AML-193 (cell line): ENCODE measurements at places on chromosomes 5 and 9.
A peak's percentile ranks its signal among the peaks of the same experiment; 100 is the strongest.

DNA sequence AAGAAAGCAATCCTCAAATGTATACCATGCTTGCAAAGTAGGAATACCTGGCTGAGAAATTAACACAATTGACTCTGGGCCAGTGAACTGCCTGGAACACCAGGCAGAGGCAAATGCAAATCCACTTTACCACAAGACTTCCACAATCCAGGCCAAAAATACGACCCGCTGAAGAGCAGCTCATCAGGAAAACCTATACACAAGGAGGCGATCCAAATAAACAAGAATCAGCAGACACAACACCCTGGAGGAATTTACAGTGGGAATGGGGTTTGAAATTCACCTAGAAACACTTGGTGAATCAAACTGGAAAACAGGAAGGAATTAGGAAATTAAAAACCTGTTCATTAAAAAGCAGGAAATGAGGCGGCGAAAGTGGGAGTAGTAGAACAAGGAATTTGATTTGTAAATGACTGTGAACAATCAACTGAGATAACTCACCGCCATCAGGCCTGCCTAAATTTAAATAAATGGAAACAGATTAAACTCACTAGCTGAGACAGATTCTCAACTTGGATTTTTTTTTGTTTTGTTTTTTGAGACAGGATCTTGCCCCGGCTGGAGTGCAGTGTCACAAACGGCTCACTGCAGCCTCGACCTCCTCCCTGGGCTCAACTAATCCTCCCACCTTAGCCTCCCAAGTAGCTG is 15.9 kb downstream of the CMBL start:
- DNase-seq, result no peak

GRCh38 chr5:96017951-96018350 is 56.3 kb upstream of the ELL2 start:
- DNase-seq, result no peak

DNA sequence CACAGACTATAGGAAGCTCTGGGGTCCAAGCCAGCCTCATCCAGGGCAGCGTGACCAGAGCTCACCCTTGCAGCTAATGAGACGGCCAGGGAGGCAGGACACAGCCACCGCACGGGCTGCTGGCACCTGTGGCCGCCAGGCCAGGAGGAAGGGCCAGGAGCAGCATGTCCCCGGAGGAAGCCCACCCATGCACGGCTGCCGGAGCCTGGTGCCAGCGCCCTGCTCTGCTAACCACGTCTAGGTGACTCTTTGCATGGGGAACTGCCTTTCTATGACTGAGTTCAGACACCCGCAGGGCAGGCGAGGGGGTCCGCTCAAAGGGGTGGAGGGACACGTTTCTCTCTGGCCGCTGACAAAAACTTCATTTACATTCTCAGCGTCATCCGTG is 68.5 kb upstream of the SARDH start:
- no peak for DNase-seq

DNA sequence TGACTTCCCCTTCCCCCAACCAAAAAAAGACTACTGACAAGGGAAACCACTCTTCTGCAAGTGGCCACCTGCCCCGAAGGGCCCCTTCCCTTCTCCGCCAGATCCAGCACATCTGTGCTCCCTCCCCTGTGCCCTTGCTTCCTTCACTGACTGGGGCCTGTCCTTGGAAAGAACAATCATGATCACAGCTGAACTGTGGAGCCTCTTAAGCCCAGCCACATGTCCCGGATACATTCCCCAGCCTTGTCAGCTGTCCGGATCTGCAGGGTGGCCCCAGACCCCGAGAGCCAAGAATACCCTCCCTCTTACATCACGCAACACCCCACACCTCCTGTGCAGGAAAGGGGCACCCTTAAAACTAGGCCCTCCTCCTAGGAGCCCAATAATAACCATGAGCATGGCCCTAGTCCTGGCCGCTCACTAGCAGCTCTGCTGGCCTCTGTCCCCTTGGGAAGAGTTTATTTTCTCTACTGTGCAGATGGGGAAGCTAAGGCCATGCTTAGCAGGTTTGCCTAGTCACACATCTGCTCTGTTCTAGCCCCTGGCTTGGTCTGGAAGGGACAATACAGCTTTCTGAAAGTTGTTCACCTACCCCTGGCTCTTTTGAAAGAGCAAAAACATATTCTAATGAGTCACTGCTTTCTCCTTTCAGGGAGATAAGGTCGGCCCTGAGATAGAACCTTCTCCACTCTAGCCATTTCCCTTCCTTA is 3.8 kb downstream of the SPRY4 start:
- DNase-seq, result no peak

DNA sequence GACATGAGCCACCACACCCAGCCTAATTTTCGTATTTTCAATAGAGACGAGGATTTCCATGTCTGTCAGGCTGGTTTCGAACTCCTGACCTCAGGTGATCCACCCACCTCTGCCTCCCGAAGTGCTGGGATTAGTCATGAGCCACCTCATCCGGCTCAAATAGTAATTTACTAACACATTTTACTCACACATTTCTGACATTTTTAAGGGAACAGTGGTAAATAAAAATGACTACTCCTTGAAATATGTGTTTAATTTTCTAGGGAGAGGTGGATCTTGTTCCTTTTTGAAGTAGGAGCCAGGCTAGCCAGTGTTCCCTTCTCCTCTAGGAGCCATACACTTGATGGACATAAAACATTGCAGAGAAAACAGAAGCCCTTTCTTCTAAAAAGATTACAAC is 55.2 kb upstream of the ERBIN start:
- DNase-seq, result no peak

DNA sequence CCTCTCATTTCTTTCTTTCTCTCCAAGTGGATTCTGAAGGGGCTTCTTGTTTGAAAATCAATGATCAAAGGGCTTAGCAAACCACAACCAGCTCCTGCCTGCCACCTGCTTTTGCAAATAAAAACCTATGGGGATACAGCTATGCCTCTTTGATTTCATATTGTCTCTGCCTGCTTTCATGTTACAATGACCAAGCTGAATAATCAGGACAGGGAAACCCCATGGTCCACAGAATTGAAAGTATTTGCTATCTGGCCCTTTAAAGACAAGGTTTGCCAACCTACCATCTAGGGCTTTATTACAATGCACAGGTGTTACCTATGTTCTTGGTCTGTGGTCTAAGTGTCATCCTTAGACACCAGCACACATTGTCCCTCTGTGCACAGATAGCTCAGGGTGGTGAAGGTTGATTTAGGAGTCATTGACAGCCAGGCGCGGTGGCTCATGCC is 28.8 kb upstream of the PLIN2 start:
- no peak for DNase-seq

DNA sequence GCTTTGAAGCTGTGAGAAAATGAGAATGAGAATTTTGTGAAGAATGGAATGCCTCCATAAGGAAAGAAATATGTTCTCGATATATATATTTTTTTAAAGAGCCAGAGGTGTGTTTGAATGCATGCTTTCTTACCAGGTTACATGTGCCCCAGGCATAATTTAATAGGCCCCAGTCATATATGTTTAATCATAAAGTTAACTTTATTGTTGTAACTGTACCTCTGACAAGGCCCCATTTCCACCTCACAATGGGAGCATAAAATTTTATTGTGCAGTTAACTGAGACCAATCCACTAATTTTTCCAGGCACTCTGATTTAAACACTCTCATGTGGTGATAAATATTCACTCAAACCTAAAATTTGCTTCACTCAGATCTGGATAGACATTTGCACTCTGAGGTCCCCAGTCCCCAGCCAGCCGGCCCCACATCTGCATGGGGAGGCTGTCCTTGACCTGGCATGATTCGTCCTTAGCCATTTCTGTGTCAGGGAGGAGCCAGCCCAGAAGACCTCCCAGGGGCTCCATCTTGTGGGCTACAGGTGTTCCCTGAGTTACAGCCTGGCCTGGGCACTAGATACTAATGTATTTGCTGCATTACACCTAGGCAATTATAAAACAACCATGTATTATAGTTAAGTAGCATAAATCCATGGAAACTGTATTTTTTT is 245.8 kb downstream of the MTRR start:
- DNase-seq, result no peak

GRCh38 chr9:96232539-96233241 is 69.3 kb downstream of the HSD17B3 start:
- peak; percentile 27 for DNase-seq

DNA sequence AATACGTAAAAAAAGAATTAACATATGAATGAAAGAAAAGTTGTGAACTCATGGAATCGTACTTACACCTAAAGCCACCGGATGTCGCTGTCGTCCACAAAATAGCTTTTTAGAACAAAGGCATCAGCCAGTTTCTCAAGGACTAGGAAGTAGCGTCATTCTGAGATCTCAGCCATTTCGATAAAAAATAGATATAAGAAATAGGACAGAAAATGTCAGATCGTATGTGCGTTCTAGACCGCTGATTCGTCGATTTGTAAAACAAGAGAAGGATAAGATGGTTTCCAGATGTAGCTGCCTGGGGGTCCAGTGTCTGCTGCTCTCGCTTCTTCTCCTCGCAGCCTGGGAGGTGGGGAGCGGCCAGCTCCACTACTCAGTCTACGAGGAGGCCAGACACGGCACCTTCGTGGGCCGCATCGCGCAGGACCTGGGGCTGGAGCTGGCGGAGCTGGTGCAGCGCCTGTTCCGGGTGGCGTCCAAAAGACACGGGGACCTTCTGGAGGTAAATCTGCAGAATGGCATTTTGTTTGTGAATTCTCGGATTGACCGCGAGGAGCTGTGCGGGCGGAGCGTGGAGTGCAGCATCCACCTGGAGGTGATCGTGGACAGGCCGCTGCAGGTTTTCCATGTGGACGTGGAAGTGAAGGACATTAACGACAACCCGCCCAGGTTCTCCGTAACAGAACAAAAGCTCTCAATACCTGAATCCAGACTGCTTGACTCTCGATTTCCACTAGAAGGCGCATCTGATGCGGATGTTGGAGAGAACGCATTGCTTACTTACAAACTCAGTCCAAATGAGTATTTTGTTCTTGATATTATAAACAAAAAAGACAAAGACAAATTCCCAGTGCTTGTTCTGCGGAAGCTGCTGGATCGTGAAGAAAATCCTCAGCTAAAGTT is at the start of gene PCDHA10:
Gene PCDHA10 (plus strand): TSS at position 126 of the 903 bp plus-strand sequence. CDS start 152 bp downstream, at position 278.
- DNase-seq, result peak; percentile 37

- no peak for DNase-seq
These were observed 578 bp downstream of the LHX6 start for GRCh38 chr9:122228191-122228567.

DNA sequence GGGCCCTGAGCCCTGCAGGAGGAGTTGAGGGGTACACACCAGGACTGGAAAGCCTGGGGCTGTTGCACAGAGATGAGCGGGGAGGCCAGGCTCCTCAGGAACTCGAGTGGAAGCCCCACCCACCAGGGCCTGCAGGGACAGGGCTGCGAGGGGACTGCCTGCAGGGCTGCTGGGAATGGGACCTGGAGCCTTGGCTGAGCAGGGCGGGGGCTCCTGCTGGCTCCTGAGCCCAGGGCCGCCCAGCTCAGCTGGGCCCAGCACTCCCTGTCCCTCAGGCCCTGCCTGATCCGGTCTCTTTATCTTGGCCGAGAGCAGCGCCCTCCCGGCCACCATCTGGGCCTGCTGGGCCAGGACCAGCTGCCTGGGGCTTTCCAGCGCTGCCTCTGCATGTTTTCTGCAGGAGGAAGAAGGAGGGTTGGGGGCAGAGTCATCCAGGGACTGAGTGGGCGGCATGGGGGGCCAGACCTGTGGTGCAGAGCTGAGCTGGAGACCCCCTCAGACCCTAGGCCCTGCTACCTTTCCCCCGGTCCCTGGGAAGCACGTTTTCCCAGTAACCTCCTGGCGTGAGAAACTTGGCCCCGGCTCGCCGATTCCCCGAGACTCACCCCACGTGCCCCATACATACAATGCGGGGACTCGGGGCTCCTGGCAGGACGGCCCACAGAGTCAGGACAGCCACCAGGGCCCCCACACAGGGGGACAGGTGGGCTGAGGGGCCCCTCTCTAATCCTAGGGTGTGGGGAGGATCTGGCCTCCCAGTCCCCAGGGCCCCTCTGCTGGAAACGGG is 9.4 kb downstream of the LCN12 start:
- no peak for DNase-seq

GRCh38 chr9:84480071-84480470 is 139.5 kb upstream of the SLC28A3 start:
- DNase-seq, result no peak

DNA sequence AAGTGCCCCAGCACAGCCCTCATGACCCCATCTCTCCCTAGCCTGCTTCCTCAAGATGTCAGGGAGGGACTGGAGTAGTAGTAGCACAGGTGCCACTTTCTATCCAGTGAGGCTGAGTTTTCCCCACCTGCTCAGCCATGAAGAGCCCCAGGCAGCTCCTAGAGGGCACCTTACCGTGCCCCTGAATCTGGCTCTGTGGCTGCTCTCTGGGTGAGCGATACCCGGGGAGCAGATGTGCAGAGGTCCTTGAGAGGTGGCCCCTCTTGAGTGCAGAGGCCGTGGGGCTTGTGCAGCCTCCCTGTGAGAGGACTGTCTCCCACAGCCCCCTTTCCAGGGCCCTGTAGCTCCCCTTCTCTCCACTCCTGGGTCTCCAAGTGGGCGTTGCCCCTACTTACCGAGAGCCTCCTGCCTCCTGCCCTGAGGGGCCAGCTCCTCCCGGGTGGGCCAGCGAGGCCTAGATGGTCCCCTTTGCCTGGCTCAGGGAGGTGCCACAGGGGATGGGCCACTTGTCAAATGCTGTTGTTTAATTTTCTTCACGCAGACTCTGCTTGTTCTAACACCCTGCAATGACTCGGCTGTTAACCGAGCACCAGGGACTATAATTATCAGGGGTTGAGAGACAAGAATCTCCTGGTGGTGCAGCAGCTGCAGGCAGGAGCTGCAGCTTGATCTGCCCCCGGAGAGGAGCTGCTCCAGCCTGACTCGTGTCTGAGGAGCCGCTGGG is 29.6 kb upstream of the PITX1 start:
- DNase-seq, result no peak

GRCh38 chr5:172603251-172603806 is 37.7 kb upstream of the NEURL1B start:
- DNase-seq, result no peak

DNA sequence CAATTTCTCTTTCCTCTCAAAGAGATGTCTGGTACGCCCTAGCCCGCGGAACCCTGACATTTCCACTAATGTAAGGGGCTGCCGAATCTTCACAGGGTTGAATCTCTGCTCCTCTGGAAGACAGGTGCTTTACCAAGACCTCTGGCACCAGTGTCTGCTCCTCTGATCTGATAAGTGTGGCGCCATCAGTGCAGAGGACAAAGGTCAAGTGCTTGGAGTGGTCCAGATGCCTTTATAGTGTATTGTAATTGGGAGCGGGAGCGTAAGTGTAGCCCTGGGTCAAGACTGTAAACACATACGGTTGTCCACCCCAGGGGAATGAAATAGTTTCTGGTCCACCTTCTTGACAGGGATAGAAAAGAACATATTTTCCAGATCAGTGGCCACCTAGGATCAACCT is 17.7 kb downstream of the ADAMTSL2 start:
- DNase-seq, result no peak

DNA sequence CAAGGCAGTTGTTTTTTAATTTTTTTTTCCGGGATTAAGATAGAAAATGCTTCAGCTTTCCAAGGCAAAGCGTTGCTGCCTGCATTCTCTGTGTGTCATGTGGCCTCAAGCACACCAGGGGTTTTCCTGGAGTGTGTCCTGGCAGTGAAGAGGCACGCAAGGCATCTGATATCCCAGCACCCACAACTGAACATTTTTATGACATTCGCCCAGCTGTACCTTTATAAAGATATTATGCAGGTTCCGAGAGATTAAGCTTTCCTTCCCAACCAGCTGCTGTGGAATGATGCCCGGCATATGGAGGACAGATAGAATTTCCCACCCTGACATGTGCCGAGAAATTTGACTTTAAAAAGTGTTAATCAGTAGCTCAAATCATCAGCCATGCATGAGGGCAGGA is 205.6 kb downstream of the GADD45G start:
- no peak for DNase-seq

- no peak for DNase-seq
These were observed 63.5 kb downstream of the DUSP1 start for GRCh38 chr5:172707285-172708182.

- DNase-seq, result no peak
These were observed 24.8 kb upstream of the PRDM9 start for GRCh38 chr5:23482642-23483041.
